Activated CD8-positive, alpha-beta memory T cell treated with anti-CD3 and anti-CD28 coated beads, Interleukin-2, amount 50 U/mL, for 4 hours (primary cell): ENCODE measurements at places on chromosomes 2 and 18.

DNA sequence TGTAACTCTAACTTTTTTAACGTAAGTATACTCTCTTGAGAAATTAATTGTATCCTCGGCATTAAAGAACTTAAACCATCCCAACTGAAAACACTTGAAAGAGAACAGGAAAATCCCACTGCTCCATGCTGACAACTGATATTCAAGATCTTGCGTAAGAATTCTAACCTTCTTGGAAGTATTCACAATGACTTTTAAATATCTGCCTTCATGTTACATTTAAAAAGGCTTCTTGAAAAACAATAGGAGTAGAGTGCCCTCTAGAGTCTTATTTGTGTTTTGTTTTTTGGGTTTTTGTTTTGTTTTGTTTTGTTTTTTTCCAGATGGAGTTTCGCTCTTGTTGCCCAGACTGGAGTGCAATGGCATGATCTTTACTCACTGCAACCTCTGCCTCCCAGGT lies 65.4 kb upstream of the DNAJC10 start:
- DNase-seq: no peak

DNA sequence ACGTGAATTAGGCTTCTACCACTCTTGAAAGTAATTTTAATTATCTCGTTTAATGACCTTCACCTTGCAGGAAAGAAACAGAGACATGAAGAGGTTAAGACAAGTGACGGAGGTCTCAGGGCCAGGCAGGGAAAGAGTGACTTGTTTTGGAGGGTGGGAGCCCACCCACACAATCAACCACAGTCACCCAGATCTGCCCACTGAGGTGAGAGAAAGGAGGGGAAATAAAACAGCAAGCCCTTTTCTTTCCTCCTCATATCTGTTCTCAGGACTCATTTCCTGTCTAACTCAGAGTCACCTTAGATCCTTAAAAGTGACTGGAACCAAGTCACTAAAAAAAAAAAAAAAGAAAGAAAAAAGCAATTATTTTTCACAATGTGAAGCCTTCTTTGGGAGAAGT lies 26.8 kb downstream of the ATP8B1 start:
- DNase-seq: peak; percentile 20

- DNase-seq: no peak
Observed at GRCh38 chr2:240874715-240875227, 6.1 kb downstream of the AGXT start.

DNA sequence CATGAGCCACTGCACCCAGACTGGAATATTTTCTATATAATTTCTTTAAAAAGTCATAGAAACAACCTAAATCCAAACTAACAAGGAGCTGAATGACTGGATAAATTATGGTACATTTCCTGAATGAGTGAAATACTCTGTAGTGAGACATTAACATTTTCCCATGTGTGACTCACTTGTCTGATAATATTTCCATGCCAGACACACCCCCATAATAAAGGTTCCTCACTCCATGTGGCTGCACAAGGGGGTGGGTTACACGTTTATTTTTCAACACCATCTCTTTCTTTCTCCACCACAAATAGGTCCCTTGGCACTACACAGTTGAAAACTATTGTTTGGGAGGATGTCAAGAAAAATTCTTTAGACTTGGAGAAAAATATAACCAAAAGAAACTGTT lies 266.3 kb upstream of the LYPD1 start:
- DNase-seq: no peak

DNA sequence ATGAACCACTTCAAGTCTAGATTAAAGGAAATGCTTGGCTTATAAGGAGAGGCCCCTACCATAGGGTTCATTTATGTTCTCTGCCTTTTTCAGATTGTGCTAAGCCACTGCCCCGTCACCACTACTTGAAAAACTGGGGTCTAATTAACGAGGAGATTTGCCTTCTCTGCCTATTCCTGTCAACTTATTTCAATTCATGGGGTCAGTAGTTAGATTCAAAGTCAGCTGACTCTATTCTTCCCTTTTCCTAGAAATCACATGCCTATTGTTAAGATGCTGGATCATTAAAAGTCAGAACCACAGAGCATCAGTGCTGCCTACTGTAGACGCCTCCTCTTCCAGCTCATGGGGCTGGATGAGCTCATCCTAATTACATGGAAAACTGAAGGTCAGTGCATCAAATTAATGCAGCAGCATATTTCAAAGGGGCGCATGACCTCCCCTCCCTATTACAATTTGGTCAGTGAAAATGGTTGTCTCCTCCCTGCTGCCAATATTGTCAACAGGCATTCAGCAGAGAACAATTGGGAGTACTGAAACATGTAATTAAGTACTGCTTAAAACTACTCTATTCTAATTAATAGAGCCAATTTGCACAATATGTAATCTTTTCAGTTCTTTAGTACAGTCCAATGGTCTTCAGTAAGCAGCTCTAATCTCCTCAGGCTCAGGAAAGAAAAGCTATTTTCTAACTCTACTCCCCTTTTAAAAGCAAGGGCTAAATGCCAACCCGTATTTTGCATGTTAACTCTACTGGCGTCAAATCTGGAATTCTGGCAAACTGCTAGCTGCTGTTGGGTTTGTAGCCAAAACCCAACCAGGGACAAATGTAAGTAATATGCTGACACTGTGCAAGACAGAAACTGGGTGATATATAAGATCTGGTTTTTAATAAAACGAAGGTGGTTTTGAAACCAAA lies 117.4 kb upstream of the ITGB6 start:
- no peak for DNase-seq

GRCh38 chr18:33673689-33674088 lies 95.7 kb downstream of the ASXL3 start:
- no peak for DNase-seq

DNA sequence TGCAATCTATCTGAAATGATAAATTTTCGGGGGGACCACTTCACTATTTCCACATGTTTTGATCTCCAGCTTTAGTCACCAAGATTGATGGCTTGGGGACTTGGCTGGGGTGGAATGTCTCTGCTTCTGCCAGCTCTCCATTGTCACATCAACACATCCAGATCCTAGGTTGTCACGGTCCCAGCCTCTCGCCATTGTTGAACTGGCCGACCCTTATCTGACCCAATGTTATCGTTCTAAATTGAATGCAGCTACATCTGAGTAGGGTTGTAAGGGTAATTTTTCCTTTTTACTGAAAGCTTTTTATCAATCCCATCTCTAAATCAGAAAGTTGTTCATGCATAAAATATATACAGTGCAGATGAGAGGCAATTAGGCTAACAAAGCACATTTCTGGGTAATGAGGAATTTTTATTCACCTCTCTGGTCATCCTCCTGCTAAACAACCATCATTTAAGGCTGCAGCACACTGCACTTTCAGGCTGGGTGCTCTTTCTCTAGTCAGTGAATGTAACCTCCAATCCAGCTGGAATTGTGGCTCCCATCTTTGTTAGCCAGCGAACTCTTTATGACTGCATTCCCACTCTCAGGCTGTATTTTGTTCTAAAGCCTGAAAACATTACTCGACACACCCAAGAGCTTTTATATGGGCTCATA lies 128.2 kb downstream of the COL4A4 start:
- no peak for DNase-seq

GRCh38 chr2:10544252-10544651 lies 96.1 kb upstream of the ODC1 start:
- no peak for DNase-seq

DNA sequence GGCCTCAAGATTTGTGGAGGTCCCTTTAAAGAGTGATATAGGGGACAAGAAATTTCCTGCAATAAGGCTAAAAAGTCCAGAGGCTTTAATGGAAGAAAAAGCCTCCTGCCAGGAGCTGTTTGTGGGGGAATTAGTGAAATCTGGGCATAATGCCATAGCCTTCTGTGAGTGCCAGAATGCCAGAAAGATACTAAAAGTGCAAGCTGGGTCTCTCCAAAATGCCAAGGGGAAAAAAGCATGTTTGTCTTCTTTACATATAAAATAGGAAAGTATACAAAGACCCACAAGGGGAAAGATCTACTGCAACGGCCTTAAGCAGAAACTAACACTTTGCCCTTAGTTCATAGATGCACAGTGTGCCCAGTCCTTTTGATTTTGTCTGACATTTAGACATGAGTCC lies 647.7 kb upstream of the ZNF804A start:
- DNase-seq: no peak

- no peak for DNase-seq
Observed at GRCh38 chr2:242027676-242028450, 158.3 kb downstream of the RTP5 start.
